ENCODE measurements at places on chromosomes 1 and 21.

DNA sequence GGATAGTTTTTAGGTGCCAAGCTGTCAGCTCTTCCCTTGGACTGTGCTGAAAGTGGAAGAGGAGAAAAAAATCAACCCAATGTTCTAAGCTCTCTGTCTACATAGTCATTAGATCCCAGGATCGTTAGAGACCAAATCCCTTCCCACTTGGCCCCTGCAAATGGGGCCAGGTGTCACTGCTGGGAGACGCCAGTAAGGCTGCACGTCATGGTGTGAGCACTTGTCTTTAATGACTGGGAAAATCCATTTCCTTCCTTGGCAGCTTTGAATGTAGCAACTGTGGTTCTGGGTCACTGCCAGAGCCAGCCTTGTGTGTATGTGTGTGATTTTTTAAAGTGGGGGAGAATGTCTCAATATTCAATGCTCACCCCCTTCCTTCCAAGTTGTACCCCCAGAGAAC lies 59.9 kb downstream of the MAN1C1 start:
- DNase-seq = no peak

GRCh38 chr21:44593598-44594405 lies 1.5 kb upstream of the KRTAP10-6 start:
- DNase-seq = peak; percentile 20

DNA sequence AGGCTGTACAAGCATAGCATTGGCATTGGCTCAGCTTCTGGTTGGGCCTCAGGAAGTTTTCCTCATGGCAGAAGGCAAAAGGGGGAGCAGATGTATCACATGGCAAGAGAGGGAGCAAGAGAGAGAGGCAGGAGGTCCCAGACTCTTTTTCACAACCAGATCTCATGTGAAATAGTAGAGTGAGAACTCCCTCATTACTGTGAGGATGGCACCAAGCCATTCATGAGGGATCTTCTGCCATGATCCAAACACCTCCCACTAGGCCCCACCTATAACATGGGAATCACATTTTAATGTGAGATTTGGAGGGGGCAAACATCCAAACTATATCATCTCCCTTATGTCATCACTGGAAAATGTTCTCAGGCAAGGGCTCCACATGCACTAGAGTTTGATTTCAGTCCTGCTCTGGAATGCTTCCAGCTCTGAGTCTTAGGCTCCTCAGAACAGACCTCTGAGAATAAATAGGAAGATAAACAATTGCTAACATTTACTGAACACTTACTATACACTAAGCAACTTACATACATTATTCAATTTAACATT lies 39.4 kb upstream of the VTCN1 start:
- no peak for DNase-seq

GRCh38 chr1:238060061-238060460 lies 169.3 kb upstream of the ZP4 start:
- no peak for DNase-seq

DNA sequence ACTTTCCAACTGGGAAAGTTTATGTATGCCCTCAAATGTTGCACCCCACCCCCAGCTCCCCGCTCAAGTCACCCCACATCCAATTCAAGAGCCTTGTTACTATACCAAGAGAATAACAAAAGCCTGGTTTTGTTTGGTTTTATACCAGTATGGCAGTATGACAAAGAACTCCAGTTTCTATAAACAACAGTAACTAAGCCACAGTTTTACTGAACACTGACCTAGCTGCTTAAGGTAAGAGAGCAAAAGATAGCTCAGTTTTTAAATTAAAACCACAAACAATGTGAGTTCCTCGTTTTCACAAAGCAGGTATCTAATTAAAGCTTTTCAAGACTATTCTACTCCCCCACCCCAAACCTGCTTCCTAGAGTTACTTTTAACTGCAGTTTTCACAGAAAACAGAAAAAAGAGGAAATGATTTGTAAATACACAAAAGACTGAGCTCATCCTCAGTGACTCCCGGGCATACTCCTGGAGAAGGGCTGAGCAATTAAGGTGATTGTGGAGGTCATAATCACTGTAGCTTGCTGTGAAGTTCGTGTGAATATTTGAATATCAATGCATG lies 59.3 kb upstream of the LHX8 start:
- no peak for DNase-seq

DNA sequence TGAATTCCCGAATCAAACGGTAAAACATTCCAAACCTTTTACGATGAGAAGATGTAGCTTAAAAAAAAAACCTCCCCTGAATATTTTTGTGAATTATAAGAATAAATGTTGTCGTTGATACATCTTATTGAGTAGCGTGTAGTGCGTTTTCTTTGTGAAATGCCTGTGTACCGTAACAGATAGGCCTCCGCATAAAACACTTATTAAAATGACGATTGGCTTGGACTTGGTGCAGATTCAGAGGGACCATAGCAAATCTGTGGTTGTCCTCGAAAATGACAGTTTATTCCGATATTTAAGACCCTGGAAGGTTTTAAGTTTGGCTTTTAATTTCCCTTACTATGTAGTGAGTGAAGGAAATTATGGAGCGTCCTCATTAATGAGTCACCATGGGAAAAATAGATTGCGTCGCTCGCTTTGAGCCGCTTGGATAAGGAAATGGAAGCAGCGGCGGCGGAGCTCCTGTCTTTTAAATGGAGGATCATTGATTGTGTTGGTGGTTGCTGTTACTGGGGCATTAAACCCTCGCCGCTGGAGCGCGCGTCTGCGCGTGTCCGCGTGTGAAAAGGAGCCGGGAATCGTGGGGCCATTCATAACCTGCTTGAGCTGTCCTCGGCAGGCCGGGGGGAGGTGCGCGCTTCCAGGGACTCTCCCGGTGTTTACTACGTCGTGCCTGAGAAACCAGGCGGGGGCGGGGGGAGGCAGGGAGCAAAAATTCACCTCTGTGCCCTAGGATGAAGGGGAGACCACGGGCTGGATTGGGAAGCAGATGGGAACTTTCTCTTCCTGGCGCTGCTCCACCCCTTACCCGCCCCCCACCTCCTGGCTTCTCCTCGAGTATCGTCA lies 1.6 kb downstream of the SPEN start:
- DNase-seq = peak; percentile 87

DNA sequence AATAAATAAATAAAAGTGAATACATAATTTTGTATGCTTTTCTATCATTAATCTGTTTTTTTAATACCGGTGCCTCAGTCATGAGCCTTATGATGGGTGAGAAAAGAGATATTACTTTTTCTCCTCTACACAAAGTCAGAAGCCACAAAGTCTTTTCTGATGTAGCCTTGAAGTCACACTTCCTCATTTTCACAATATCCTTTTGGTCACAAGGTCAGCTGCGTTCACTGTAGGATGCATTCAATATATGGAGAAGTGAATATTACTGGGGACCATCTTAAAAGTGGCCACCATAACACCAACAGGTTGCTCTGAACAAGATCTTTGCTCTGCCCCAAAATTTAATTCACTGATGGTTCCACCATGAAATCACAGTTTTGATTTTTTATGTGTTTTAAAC lies 83.3 kb upstream of the TNR start:
- no peak for DNase-seq

- no peak for DNase-seq
Observed at GRCh38 chr1:6007318-6008083, 15.3 kb upstream of the NPHP4 start.

- no peak for DNase-seq
Observed at GRCh38 chr1:56229186-56229585, 350.2 kb downstream of the PLPP3 start.

- DNase-seq = no peak
Observed at GRCh38 chr1:97936976-97937375, 16.1 kb upstream of the DPYD start.

Measured in hematopoietic multipotent progenitor cell (in vitro differentiated cells).